ENCODE measurements at places on chromosomes 3 and 15. TPM values are rescaled to one million over a fixed set of nuclear protein-coding genes. Genes with fewer than 3 reads are reported as not detected.

Gene ULK4
- 14.1 TPM for total RNA-seq

Gene TNNC1
- 2.5 TPM for total RNA-seq

Gene TFDP2
- total RNA-seq: 22.8 TPM

Gene ZNF662
- 0.10 TPM for total RNA-seq

Gene SKOR1
- 0.23 TPM for total RNA-seq

- no peak overlapping the region for H3K4me3 ChIP-seq
- no peaks in the 10 kb centered on the region for H3K36me3 ChIP-seq
- no peak overlapping the region for H3K27ac ChIP-seq
- H3K4me1 ChIP-seq: peaks cover 2% of the 10 kb centered on the region
- DNase-seq: no peak
Measured at GRCh38 chr3:2851835-2852234, 258.3 kb downstream of the IL5RA start.

DNA sequence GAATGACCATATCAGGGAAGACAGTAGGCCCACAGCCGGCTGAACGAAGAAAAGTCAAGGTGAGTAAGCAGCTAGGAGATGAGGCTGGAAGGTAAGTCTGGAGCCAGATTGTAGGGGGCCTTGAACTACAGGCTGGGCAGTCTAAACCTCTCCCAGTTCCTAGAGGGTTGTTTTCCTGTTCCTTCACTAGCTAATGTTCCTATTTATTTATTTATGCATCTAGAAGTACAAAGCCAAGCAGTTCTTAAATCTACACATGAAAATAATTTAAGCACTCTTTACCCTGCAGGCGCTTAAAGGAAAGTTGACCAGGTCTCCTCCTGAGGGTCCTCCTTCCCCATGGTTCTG, 3.7 kb downstream of the ACAA1 start:
- H3K4me3 ChIP-seq: no peak overlapping the region
- peaks cover 44% of the 10 kb centered on the region for H3K4me1 ChIP-seq
- no peak overlapping the region for H3K27ac ChIP-seq
- H3K36me3 ChIP-seq: peaks cover 66% of the 10 kb centered on the region
- no peaks in the 10 kb centered on the region for H3K27me3 ChIP-seq

- DNase-seq: no peak
- no peaks in the 10 kb centered on the region for H3K4me1 ChIP-seq
- no peak overlapping the region for H3K27ac ChIP-seq
Measured at GRCh38 chr3:55897573-55898224, 410.6 kb upstream of the WNT5A start.

DNA sequence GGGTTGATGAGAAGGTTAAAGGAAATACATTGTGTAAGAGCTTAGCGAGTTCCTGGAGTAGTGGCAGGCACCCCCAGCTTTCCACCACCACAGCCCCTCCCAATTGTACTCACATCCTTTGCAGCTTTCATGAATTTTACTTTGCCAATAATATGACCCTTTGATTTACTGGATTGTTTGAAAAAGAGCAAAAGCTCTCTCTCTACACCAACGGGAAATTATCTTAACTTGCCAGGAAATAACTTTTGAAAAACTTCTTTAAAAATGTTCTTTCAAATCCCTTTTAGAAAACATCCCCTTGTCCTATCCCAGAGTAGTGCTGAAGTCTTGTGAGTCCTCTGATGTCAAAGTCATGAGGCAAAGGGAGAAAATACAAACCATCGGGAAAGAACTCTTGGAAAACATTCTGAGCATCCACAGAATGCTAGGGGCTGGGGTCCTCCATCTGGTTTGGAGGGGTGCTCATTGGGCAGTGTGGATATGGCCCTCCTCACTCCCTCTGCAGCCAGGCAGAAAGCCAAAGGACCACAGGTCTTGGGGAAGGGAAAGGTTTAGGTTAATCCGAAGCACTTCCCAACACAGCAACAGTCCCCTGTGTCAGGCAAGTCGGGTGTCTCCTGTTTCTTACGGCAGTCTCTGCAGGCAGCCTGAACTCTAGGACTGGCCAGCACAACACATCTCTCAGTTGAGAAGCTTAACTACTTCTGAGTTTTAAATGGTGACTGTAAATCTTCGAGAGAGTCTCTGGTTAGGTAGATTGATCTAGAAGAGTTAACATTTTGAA, 36.5 kb downstream of the BOC start:
- no peak overlapping the region for H3K4me3 ChIP-seq
- H3K27me3 ChIP-seq: peaks cover 22% of the 10 kb centered on the region
- H3K4me1 ChIP-seq: no peaks in the 10 kb centered on the region

GRCh38 chr3:128349963-128350599, 116.6 kb downstream of the DNAJB8 start:
- no peaks in the 10 kb centered on the region for H3K36me3 ChIP-seq
- no peak overlapping the region for H3K27ac ChIP-seq
- H3K4me3 ChIP-seq: no peak overlapping the region
- no peaks in the 10 kb centered on the region for H3K4me1 ChIP-seq
- H3K27me3 ChIP-seq: no peaks in the 10 kb centered on the region

- no peak overlapping the region for H3K27ac ChIP-seq
- no peak overlapping the region for H3K4me3 ChIP-seq
- H3K27me3 ChIP-seq: peaks cover 6% of the 10 kb centered on the region
- DNase-seq: no peak
- no peaks in the 10 kb centered on the region for H3K4me1 ChIP-seq
Measured at GRCh38 chr3:152828075-152828840, 6.7 kb upstream of the P2RY1 start.

DNA sequence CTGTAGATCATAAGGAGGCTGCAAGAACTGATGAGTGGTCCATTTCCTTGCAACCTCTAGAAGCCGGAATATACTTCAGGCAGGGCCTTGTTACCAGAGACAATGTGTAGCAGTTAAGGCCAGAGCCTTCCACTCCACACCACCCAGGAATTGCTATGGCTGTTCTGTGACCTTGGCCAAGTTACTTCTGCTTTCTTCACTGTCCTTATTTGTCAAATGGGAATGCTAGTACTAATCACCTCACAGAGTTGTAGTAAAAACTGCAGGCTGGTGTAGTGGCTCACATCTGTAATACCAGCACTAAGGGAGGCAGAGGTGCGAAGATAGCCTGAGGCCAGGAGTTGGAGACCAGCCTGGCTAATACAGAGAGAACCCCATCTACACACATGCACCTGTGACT, 28.7 kb upstream of the RPN1 start:
- peaks cover 43% of the 10 kb centered on the region for H3K4me1 ChIP-seq
- peaks cover 5% of the 10 kb centered on the region for H3K36me3 ChIP-seq
- H3K4me3 ChIP-seq: peak overlapping the region; percentile 86
- H3K27me3 ChIP-seq: peaks cover 11% of the 10 kb centered on the region

DNA sequence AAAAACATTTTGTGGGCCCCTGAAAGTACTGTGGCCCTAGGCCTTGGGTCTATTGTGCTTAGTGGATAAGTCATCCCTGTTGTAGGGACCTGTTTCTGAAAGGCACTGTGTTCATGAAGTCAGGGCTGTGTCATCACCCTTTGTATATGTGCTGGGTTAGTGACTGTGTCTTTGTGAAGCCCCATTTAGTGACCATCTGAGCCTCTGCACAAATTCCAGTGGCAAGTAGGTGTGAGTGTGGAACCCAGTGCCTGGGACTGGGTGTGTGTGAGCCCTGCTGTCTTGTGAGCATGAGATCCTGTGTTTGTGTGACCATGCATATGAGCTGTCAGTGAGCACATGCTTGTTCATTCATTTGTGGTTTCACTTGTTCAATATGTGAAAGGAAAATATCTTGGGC, 1.2 kb upstream of the HYAL1 start:
- peaks cover 20% of the 10 kb centered on the region for H3K4me1 ChIP-seq
- no peak overlapping the region for H3K27ac ChIP-seq
- no peak for DNase-seq
- no peaks in the 10 kb centered on the region for H3K27me3 ChIP-seq
- H3K36me3 ChIP-seq: peaks cover 2% of the 10 kb centered on the region
- no peak overlapping the region for H3K4me3 ChIP-seq

GRCh38 chr3:100748967-100749366, 39.7 kb downstream of the TFG start:
- no peak overlapping the region for H3K27ac ChIP-seq
- H3K4me3 ChIP-seq: no peak overlapping the region
- no peak for DNase-seq
- H3K4me1 ChIP-seq: no peaks in the 10 kb centered on the region

- DNase-seq: no peak
- H3K36me3 ChIP-seq: no peaks in the 10 kb centered on the region
- H3K4me3 ChIP-seq: no peak overlapping the region
Measured at GRCh38 chr3:62755285-62755684, 119.9 kb downstream of the CADPS start.

DNA sequence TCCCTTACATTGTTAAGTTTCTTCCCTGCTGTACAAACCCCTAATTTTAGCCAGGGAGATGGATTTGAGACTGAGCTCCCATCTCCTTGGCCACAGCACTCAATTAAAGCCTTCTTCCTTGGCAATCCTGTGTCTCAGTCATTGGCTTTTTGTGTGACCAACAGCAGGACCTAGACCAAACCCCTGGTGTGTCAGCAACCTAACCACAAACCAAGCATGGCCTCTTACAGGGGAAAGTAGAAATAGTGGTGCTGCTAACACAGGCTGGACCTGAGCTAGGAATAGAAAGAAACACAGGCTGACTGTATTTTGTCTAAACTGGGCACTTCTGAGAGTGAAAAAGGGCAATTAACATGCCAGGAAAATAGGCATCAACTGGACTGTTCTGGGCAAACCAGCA, 37.9 kb downstream of the PPCDC start:
- peak; percentile 51 for DNase-seq
- peaks cover 2% of the 10 kb centered on the region for H3K27me3 ChIP-seq
- no peak overlapping the region for H3K4me3 ChIP-seq
- peaks cover 33% of the 10 kb centered on the region for H3K36me3 ChIP-seq
- H3K4me1 ChIP-seq: peaks cover 63% of the 10 kb centered on the region
- no peak overlapping the region for H3K27ac ChIP-seq

GRCh38 chr3:138124706-138125355, 7.4 kb downstream of the A4GNT start:
- DNase-seq: no peak
- H3K27me3 ChIP-seq: peaks cover 8% of the 10 kb centered on the region
- no peaks in the 10 kb centered on the region for H3K4me1 ChIP-seq
- H3K27ac ChIP-seq: no peak overlapping the region
- H3K4me3 ChIP-seq: no peak overlapping the region

- H3K27ac ChIP-seq: no peak overlapping the region
- no peak for DNase-seq
- H3K27me3 ChIP-seq: no peaks in the 10 kb centered on the region
Measured at GRCh38 chr15:77578641-77579372, 53.9 kb downstream of the LINGO1 start.

DNA sequence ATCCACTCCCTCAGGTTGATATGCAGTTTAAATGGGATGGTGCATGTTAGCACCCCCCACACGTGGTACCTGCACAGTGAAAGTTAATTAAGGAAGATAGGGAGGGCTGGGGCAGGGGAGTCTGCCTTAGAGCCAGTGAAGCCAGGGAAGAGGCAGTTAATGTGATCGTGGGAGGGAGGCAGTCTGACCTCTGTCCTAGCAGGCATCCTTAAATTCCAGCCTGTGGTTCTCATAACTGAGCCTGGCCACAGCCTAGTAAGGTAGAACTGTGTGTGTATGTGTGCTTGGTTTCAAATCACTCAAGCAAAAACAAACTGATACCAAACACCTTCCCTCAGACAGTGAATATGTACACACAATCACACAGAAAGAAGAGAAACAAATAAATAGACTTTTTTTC, 319.1 kb upstream of the TLE3 start:
- no peak overlapping the region for H3K27ac ChIP-seq
- no peak overlapping the region for H3K4me3 ChIP-seq
- H3K4me1 ChIP-seq: no peaks in the 10 kb centered on the region
- DNase-seq: no peak
- H3K36me3 ChIP-seq: no peaks in the 10 kb centered on the region

- no peak overlapping the region for H3K27ac ChIP-seq
- no peak for DNase-seq
- H3K4me3 ChIP-seq: no peak overlapping the region
- no peaks in the 10 kb centered on the region for H3K36me3 ChIP-seq
- no peaks in the 10 kb centered on the region for H3K4me1 ChIP-seq
- H3K27me3 ChIP-seq: no peaks in the 10 kb centered on the region
Measured at GRCh38 chr3:131109156-131109555, 82.5 kb downstream of the NEK11 start.

- DNase-seq: peak; percentile 51
- no peak overlapping the region for H3K4me3 ChIP-seq
- H3K27ac ChIP-seq: peak overlapping the region; percentile 71
Measured at GRCh38 chr3:141275032-141275422, 43.4 kb downstream of the PXYLP1 start.

GRCh38 chr3:139281096-139281495, 62.7 kb upstream of the MRPS22 start:
- peaks cover 6% of the 10 kb centered on the region for H3K4me1 ChIP-seq
- no peak for DNase-seq
- no peaks in the 10 kb centered on the region for H3K36me3 ChIP-seq

GRCh38 chr3:3101660-3102458, 8.3 kb downstream of the IL5RA start:
- no peak overlapping the region for H3K4me3 ChIP-seq
- peaks cover 8% of the 10 kb centered on the region for H3K27me3 ChIP-seq
- DNase-seq: no peak
- H3K36me3 ChIP-seq: no peaks in the 10 kb centered on the region
- no peak overlapping the region for H3K27ac ChIP-seq
- H3K4me1 ChIP-seq: no peaks in the 10 kb centered on the region

- H3K4me3 ChIP-seq: no peak overlapping the region
- no peaks in the 10 kb centered on the region for H3K27me3 ChIP-seq
- no peak for DNase-seq
- peaks cover 22% of the 10 kb centered on the region for H3K4me1 ChIP-seq
- H3K27ac ChIP-seq: no peak overlapping the region
Measured at GRCh38 chr15:31457631-31458526, 131.2 kb downstream of the KLF13 start.

DNA sequence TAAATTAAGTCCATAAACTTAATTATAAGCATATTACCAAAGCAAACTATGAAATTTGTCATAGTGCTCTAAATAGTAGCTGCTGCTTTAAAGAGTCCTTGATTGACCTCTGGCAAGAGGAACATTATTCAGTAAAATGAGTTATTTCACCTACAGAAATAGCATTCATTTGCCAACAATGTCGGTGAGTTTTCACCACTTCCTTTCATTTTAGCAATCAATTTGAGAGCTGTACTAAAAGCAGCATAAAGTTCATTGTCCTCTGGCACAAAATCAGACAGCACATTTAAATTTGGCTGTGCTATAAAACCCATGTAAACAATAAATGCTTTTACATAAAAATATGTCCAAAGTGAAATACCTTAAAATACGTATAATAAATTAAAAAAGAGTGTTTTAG, 1515.7 kb downstream of the SI start:
- H3K27me3 ChIP-seq: no peaks in the 10 kb centered on the region
- no peaks in the 10 kb centered on the region for H3K36me3 ChIP-seq
- DNase-seq: no peak
- H3K27ac ChIP-seq: no peak overlapping the region

- H3K27me3 ChIP-seq: peaks cover 25% of the 10 kb centered on the region
- H3K27ac ChIP-seq: no peak overlapping the region
- H3K4me3 ChIP-seq: no peak overlapping the region
- no peaks in the 10 kb centered on the region for H3K36me3 ChIP-seq
- no peaks in the 10 kb centered on the region for H3K4me1 ChIP-seq
Measured at GRCh38 chr15:69474846-69475455, 22.3 kb downstream of the RPLP1 start.

- peak; percentile 42 for DNase-seq
- H3K27me3 ChIP-seq: peaks cover 31% of the 10 kb centered on the region
- H3K27ac ChIP-seq: no peak overlapping the region
- peaks cover 14% of the 10 kb centered on the region for H3K4me1 ChIP-seq
Measured at GRCh38 chr3:194322678-194323211, 28.4 kb downstream of the CPN2 start.

GRCh38 chr3:189232790-189233189, 61.0 kb downstream of the TPRG1 start:
- H3K4me1 ChIP-seq: peaks cover 19% of the 10 kb centered on the region
- no peak for DNase-seq
- no peak overlapping the region for H3K27ac ChIP-seq
- H3K27me3 ChIP-seq: no peaks in the 10 kb centered on the region
- H3K36me3 ChIP-seq: no peaks in the 10 kb centered on the region
- no peak overlapping the region for H3K4me3 ChIP-seq
